CD14-positive monocyte (primary cell): ENCODE measurements at places on chromosomes 7 and 10. TPM values are rescaled to one million over a fixed set of nuclear protein-coding genes. Genes with fewer than 3 reads are reported as not detected.

TSPAN13 gene
- 0.17 TPM for polyA plus RNA-seq

PDK4 gene
- polyA plus RNA-seq = 17.3 and 26.0 TPM in 2 replicates

LIMK1 gene
- polyA plus RNA-seq = 30.2 and 50.1 TPM in 2 replicates

SYNPO2L gene
- not detected for polyA plus RNA-seq

LGI1 gene
- 0.03 TPM in 1 of 2 replicates, not detected in the other for polyA plus RNA-seq

ANKRD1 gene
- not detected in 2 replicates for polyA plus RNA-seq

ANXA8 gene
- polyA plus RNA-seq = 0.97 TPM

- no peak for DNase-seq
These were observed 13.4 kb downstream of the NHLRC2 start for GRCh38 chr10:113867904-113868303.

DNA sequence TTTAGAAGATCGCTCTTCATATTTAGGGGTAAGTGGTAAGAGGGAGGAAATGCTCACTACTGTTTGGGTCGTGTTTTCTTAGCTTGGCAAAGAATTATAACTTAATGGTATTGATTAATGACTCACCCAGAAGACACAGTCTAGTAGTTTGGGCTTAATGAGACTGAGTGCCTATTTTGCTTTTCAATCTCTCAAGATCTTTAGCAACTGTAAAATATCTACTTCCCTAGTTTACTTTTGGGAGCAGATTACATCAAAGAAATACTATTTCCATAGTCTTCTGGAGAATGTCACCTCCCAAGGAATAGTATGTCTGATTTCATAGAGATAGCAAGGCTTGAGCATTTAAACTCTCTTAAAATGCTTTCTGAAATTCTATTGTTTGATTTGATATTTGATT is 100.5 kb upstream of the SLC25A13 start:
- no peak for DNase-seq

- no peak for DNase-seq
These were observed 31.4 kb downstream of the TCERG1L start for GRCh38 chr10:131280101-131280500.

- no peak for DNase-seq
These were observed 342.7 kb downstream of the THSD7A start for GRCh38 chr7:11489280-11489679.

- DNase-seq = no peak
These were observed 12.1 kb downstream of the ABCA13 start for GRCh38 chr7:48183370-48183743.

DNA sequence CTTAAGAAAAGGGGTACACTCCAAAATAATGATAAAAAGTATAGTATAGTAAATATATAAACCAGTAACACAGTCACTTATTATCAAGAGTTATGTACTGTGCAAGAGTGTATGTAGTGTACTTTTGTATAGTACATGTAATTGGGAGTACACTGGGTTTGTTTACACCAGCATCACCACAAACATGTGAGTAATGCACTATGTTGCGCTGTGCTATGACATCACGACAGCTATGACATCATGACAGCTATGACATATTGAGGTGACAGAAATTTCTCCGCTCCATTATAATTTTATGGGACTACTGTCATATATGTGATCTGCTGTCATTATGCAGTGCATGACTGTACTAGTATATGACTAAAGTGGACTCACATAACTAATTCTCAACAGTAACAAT is 84.6 kb downstream of the KMT2C start:
- no peak for DNase-seq

DNA sequence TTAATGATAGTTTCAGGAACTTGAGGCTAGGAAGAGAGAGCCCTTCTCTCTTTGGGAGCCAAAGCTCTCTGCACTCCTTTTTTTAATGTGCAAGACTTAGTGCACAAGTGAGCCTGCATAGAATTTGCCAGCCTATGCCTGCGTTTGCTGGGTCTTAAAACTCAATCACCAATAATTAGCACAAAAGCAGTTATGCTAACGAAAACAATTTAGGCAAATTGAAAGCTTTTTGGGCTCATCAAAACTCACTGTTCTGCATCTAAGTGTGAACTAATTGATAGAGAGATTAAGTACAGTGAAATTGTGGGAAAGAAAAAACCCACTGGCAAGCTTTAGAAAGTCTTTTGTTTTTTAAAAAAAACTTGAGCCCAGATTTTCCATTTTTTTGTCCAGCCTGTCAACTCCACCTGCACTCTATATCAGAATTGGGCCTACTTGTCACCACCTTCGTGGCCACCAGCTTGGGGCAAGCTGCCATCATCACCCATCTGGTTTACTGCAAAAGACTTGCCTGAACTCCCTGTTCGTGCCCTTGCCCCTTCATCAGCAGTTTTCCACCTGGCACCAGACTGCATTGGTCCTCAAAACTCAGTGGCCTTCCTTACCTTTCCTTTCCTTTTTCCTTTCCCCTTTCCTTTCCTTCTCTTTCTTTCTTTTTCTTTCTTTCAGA is 37.8 kb downstream of the CRHR2 start:
- no peak for DNase-seq

GRCh38 chr7:80017101-80017698 is 117.4 kb upstream of the GNAI1 start:
- no peak for DNase-seq

GRCh38 chr10:58174831-58175230 is 92.9 kb downstream of the IPMK start:
- DNase-seq = no peak

- no peak for DNase-seq
These were observed 350.7 kb downstream of the IPMK start for GRCh38 chr10:57917019-57917418.

- DNase-seq = no peak
These were observed 67.8 kb downstream of the PHTF2 start for GRCh38 chr7:77866370-77866769.

GRCh38 chr7:112174192-112174591 is 32.0 kb downstream of the DOCK4 start:
- no peak for DNase-seq

- DNase-seq = no peak
These were observed 295.9 kb downstream of the TNS3 start for GRCh38 chr7:47285860-47286491.

- no peak for DNase-seq
These were observed 266.0 kb upstream of the CNTNAP2 start for GRCh38 chr7:145850636-145851035.

DNA sequence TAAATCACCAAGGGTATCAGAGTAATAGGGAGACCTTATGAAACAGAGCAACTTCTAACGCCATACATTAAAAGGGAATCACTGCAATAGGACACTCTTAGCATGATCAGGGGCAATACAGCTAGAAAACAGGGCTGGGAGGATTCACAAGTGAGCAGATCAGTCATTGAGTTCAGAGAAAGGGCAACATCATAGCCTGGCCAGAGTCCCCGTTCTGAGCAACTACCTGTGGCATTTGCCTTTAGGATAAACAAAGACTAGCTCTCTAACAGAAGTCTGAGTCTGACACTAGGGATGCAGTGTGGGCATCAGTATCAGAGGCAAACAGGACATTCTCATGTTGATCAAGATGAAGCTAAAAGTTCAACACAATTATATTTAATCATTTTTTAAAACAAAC is 297.9 kb downstream of the DGKB start:
- no peak for DNase-seq

DNA sequence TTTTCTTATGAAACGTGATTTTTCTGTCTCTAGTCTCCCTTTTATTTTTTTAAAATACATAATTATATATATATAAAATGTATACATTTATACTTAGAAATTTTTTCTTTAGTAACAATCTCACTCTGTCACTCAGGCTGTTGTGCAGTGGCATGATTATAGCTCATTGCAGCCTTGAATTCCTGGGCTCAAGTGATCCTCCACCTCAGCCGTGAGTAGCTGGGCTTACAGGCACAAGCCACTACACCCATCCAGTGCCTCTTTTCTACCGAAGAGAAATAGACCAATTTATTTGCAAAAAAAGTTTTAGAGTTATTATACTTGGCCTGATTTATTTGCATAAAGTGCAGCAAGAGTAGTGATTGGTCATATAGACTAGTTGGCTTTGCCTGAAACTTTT is 72.2 kb downstream of the MAPK8 start:
- no peak for DNase-seq

GRCh38 chr10:84493361-84493760 is 165.0 kb downstream of the CCSER2 start:
- DNase-seq = no peak
